ENCODE measurements at places on chromosomes 1 and 21. TPM values are rescaled to one million over a fixed set of nuclear protein-coding genes. Genes with fewer than 3 reads are reported as not detected.

GRCh38 chr1:58808077-58808476, 24.2 kb upstream of the JUN start:
- H3K27me3 ChIP-seq: no peaks in the 10 kb centered on the region
- no peaks in the 10 kb centered on the region for H3K36me3 ChIP-seq
- no peak overlapping the region for H3K4me3 ChIP-seq
- DNase-seq: no peak

DNA sequence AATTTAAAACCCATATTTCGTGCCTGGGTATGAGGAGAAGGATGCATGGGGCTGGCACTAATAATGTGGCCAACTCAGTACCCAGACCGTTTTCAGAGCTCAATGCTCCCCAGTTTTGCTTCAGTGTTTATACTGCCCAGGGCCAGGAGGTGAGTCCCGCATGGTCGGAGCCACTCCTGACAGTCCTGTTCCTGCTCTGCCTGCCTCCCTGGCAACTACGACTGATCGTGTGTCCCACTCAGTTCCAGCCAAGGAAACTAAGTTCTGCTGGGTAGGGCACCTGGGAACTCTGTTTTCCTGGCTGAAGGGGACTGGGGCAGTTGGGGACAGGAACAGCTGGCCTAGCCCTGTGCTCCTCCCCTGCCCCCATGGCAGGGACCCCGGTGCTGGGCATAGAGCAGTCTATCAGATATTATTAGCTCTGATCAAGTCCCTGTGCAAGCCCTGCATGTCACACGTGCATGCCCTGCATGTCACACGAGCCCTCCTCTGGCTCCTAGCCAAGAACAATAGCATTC, 19.2 kb downstream of the S100A7 start:
- no peak overlapping the region for H3K4me3 ChIP-seq
- H3K4me1 ChIP-seq: no peaks in the 10 kb centered on the region
- no peak for DNase-seq
- H3K27ac ChIP-seq: no peak overlapping the region
- H3K27me3 ChIP-seq: no peaks in the 10 kb centered on the region

The GJC2 gene
- total RNA-seq: 2.7 TPM

- peaks cover 50% of the 10 kb centered on the region for H3K4me1 ChIP-seq
- H3K27me3 ChIP-seq: no peaks in the 10 kb centered on the region
- H3K4me3 ChIP-seq: no peak overlapping the region
- DNase-seq: no peak
- peaks cover 42% of the 10 kb centered on the region for H3K36me3 ChIP-seq
- H3K27ac ChIP-seq: peak overlapping the region; percentile 70
Observed at GRCh38 chr1:31007462-31007991, 58.0 kb downstream of the PUM1 start.

DNA sequence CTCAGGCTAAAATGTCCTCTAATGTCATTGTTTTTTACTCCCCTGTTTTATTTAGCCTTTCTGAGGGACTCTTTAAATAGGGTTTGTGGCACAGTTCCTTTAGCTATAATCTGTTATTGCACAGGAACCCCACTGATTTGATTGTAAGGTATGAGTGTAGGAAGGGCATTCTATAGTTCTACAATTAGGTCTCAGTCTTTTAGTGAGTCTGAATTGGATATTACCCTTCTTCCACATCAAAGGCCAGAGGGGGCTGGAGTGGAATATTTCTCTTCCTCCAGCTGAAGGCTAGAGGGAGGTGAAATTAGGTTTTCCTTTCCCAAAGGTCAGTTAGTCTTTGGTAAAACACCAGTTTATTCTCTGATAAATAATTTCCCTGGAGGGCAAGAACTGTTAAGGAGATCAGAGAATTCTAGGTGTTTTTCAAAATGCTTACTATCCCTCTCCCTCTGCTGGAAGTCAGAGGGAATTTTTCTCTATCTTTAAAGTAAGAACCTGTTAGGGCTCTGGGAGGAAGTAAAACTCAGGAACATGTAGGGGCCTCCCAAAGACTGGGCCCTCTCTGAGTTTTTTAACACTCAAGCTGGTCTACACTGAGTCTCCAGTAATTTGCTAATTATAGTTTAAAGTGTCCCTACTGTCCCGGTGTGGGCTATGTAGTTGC, 176.3 kb upstream of the ZNHIT6 start:
- H3K27ac ChIP-seq: no peak overlapping the region
- H3K36me3 ChIP-seq: no peaks in the 10 kb centered on the region
- no peaks in the 10 kb centered on the region for H3K27me3 ChIP-seq
- DNase-seq: no peak
- H3K4me1 ChIP-seq: no peaks in the 10 kb centered on the region

DNA sequence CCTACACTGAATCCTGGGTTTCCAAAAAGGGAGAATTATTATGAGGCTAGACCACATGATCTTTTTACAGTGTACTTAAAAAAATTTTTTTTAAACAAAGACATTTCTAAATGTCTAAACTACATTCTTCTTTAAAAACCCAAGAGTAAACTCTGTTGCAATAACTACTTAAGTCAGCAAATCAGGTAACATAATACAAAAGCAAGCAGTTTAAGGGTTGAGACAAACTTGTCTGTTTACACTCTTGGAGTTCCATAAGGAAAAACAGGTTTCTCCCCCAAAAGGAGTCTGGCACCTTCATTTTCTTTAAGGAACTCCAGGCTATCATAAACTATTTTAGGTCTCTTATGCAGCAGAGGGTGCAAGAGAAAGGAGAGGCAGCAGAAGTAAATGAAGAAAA, 12.5 kb upstream of the ANKRD45 start:
- H3K27ac ChIP-seq: no peak overlapping the region
- no peaks in the 10 kb centered on the region for H3K4me1 ChIP-seq
- DNase-seq: no peak
- no peaks in the 10 kb centered on the region for H3K27me3 ChIP-seq
- H3K36me3 ChIP-seq: no peaks in the 10 kb centered on the region

GRCh38 chr1:159826441-159827101, at the start of gene SLAMF8:
TSS of gene SLAMF8 (plus strand) at chr1:159826873. CDS start at chr1:159826899, 26 bp downstream.
- H3K27me3 ChIP-seq: no peaks in the 10 kb centered on the region
- H3K4me3 ChIP-seq: peak within 1 kb of the TSS; percentile 27
- peak within 1 kb of the TSS; percentile 33 for H3K27ac ChIP-seq
- no peak for DNase-seq
- no peaks in the 10 kb centered on the region for H3K4me1 ChIP-seq

GRCh38 chr1:29298246-29298645, 61.9 kb downstream of the PTPRU start:
- no peaks in the 10 kb centered on the region for H3K4me1 ChIP-seq
- no peak for DNase-seq
- no peaks in the 10 kb centered on the region for H3K27me3 ChIP-seq

DNA sequence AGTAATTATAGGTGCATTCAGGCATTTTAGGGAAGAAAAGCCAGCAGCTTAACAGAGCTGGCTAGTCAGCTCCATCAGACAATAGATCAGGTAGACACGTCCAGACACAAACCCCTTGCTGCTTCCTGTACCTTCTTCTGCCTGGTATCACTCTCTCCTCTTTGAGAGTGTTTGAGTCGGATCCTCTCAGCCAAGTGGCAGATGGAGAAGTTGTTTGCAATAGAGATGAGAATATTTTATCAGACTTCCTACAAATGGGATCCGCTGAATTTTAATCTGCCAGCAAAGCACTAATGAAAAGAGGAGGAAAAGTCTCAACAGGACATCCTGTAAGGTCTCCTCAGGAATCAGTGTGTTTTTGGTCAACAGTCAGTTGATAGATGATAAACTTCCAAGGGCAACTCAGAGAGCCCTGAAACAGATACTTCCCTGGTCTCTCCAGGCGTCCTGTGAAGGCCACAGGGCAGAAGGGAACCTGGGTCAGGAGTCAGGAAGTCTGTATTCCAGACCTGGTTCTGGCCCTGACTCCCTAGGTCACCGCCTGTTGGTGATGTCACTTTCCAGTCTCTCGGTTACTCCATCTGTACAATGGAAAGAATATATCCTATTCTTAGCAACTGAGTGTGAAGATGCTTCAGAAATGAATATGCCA, 62.1 kb upstream of the PROX1 start:
- no peak overlapping the region for H3K27ac ChIP-seq
- no peaks in the 10 kb centered on the region for H3K36me3 ChIP-seq
- no peak overlapping the region for H3K4me3 ChIP-seq
- H3K27me3 ChIP-seq: no peaks in the 10 kb centered on the region
- no peak for DNase-seq

DNA sequence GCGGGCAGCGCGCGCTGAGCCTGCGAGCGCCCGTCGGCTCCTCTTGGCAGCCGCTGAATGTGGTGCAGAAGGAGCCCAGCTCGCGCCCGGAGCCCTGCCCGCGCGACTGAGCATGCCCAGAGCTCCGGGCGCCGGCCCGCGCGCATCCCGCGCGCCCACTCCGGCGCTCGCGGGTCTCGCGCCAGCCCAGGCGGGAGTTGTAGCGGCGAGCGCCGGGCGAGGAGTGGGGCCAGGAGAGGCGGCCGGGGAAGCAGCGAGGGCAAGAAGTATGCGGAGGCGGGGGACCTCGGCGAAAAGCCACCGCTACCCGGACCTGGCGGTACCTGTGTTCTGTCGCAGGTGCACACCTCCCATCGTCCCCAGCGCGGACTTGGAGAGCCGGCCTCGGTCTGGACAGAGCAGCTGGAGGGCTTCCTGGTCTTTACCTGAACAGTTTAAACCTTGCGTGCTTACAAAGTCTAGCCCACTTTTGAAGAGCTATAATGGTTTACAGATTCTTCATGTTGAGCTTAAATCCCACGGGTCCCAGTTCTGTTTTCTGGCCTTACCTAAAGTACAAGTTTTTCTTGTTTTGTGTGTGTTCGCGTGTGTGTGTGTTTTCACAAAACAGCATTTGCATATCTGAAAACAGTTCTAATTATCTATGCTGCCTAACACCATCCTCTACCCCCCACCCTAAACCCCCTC, at the start of gene DDAH1:
Gene DDAH1 (minus strand): TSS at position 61 of the 687 bp plus-strand sequence. CDS start 114 bp downstream, outside the sequence.
- DNase-seq: no peak
- peaks cover 3% of the 10 kb centered on the region for H3K4me1 ChIP-seq
- peaks cover 14% of the 10 kb centered on the region for H3K27me3 ChIP-seq

GRCh38 chr1:26686795-26687194, 9.0 kb upstream of the ARID1A start:
- no peak overlapping the region for H3K4me3 ChIP-seq
- no peaks in the 10 kb centered on the region for H3K36me3 ChIP-seq
- no peak for DNase-seq
- H3K27ac ChIP-seq: no peak overlapping the region
- peaks cover 8% of the 10 kb centered on the region for H3K4me1 ChIP-seq

DNA sequence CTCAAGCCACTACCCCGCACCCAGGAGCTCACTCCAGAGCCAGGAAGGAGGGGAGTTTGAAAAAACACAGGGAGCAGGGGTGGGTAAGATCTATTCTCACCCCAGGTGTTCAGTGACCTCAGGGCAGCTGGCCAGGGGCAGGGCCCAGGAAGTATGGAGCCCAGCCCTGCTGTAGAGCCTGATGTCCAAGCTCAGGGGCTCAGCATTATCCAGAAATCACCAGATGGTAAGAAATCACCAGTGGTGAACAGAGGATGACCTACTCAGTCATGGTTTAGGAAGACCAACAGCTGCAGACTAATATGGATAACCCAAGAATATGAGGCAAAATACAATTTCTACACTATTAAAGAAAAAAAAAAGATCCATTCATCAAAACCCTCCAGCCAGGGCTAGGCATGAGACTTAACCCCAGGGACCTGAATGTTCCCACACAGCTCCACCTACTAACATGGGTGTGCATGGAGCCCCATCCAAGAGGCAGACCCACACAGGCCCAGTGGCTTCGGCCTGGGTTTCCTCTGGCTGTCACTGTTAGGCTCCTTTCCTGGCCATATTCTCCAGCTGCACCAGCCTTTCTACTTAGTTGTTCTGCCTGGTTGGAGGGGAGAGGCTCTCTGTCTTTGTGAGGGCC, 67.6 kb downstream of the KCNN3 start:
- no peak overlapping the region for H3K4me3 ChIP-seq
- H3K27me3 ChIP-seq: no peaks in the 10 kb centered on the region
- DNase-seq: no peak

DNA sequence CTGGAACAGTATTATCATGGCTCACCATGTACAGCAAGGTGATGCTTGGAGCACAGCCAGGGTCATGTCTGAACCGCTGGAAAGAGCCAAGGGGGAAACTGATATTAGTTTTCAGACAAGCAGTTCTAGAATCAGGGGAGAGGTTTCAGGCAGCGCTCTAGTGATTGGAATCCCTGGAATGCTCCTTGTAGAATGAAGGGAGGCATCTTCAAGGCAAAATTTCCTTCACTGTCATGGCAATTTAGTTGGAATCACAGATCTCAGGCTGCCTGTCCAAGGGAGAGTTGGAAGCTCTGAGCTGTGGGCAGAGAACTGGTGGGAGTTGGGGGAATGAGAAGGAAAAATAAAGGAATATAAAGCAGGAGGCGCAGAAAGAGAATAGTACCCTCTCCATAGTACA, 737.1 kb downstream of the PTPRU start:
- no peak overlapping the region for H3K4me3 ChIP-seq
- H3K36me3 ChIP-seq: no peaks in the 10 kb centered on the region
- H3K27ac ChIP-seq: no peak overlapping the region
- no peak for DNase-seq

- no peaks in the 10 kb centered on the region for H3K27me3 ChIP-seq
- H3K4me1 ChIP-seq: no peaks in the 10 kb centered on the region
- no peak for DNase-seq
- H3K27ac ChIP-seq: no peak overlapping the region
- peaks cover 40% of the 10 kb centered on the region for H3K36me3 ChIP-seq
- H3K4me3 ChIP-seq: no peak overlapping the region
Observed at GRCh38 chr1:32665915-32666314, 14.9 kb downstream of the RBBP4 start.

- no peaks in the 10 kb centered on the region for H3K4me1 ChIP-seq
- H3K27me3 ChIP-seq: no peaks in the 10 kb centered on the region
Observed at GRCh38 chr1:160658162-160658813, 11.4 kb upstream of the SLAMF1 start.

GRCh38 chr1:91224878-91225277, 179.8 kb downstream of the HFM1 start:
- no peak overlapping the region for H3K4me3 ChIP-seq
- no peak for DNase-seq
- H3K36me3 ChIP-seq: no peaks in the 10 kb centered on the region
- no peaks in the 10 kb centered on the region for H3K4me1 ChIP-seq

DNA sequence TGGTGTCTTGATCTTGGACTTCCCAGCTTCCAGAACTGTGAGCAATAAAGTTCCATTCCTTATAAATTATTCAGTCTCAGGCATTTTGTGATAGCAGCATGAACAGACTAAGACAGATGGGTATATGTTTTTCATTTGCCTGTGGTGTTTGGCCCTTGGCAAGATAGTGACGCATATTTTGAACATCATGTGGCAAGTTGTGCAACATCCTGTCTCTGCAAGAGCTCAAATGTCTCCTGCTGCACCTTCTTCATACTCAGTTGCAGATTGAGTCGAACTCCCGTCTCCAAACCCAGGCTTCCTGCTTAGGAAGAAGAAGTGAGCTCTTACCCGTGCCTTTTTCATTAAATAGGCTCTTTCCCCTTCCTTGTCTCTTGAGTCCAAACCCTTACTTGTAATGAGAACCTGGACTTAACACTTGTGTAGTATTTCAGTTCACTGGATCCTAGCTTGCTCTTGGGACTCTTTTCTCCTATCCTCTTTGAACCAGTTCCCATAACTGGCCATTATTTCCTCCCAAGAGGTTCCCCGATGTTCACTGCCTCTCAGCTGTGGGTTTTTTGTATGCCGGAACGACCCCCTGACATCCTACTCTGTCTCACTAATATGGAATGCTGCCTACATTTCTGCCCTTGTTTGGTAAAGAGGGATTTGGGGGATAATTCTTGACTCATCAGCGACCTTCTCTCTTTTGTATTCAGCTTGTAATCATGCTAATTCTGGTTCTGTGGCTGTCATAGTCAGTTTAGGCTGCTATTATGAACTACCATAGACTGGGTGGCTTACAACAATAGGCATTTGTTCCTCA, 125.0 kb upstream of the KCNK2 start:
- H3K27me3 ChIP-seq: no peaks in the 10 kb centered on the region
- H3K4me3 ChIP-seq: no peak overlapping the region
- H3K27ac ChIP-seq: no peak overlapping the region
- no peaks in the 10 kb centered on the region for H3K36me3 ChIP-seq
- no peak for DNase-seq

The HES5 gene
- total RNA-seq: 0.70 TPM
